ENCODE measurements at places on chromosomes 3 and 15. TPM values are rescaled to one million over a fixed set of nuclear protein-coding genes. Genes with fewer than 3 reads are reported as not detected.

DNA sequence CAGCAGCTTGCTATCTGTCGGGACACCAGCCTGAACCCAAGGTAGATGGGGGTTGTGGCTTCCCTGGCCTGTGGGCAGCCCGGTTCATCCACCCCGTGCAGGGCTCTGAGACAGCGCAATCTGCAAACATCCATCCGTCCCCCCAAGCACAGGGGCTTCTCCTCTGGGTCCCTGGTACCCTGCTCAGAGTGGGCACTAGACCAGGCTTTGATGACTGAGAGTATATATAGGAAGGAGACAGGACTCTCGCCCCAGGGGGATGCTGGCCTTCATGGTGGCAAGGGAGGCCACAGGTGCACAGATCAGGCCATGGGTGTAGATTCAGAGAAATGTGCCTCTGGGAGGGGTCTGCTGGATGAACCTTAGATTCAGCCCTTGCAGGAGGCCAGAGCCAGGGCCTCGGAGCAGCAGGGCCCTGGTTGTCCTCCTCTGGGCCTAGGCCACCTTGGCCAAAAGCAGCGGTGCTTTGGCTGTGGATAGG lies 40.3 kb downstream of the CFAP100 start:
- no peak for DNase-seq

DNA sequence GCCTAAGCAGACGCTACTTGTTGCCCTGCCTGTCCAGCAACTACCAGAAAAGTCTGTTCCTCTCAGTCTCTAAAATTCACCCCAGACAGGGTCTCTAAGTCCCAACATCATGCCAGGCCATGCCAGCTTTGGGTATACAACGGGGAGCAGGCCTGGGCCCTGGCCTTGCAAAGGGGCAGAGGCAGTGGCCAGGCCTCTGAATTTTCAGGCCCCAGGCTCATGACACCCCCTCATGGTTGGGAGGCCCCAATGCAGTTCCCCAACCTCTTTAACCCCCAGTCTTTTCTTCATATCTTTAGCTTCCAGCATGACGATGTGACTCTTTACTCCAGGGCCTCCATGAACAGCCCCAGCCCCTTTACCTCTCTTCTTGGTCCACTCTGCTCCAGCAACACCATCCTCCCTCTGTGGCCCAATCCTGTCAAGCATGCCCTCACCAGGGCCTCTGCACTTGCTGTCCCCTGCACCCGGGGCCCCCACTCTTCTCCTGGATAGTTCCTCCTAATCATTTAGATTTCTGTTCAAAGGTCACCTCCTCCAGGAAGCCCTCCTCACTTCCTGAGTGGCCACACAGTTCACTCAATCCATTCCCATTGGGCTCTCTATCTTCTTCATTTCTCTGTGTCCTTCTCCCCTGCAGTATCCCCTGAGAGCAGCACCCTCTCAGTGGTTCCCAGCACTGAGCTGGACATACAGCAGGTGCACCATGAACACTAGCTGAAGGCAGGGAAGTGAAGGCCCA lies 4.8 kb downstream of the IQSEC1 start:
- no peak for DNase-seq

- no peak for DNase-seq
Observed at GRCh38 chr3:155618543-155618942, 126.3 kb downstream of the PLCH1 start.

GRCh38 chr15:93045191-93045785 lies 43.7 kb downstream of the RGMA start:
- DNase-seq, result no peak

GRCh38 chr3:190303884-190304283 lies 18.4 kb downstream of the CLDN1 start:
- no peak for DNase-seq

- no peak for DNase-seq
Observed at GRCh38 chr3:64578062-64578770, 109.6 kb downstream of the ADAMTS9 start.

- DNase-seq, result no peak
Observed at GRCh38 chr3:194384569-194385001, 14.5 kb downstream of the GP5 start.

- no peak for DNase-seq
Observed at GRCh38 chr3:119301662-119302061, 7.5 kb downstream of the ARHGAP31 start.

Gene ITIH1
- total RNA-seq, result 0.31 TPM

Gene OR5K2
- total RNA-seq, result not detected

Measured in Panc1 (cell line).